Stimulated activated CD8-positive, alpha-beta memory T cell treated with anti-CD3 and anti-CD28 coated beads, Interleukin-15, amount 100 ng/mL, for 48 hours (primary cell): ENCODE measurements at places on chromosomes 12 and 14.

GRCh38 chr14:51533160-51533559 lies 118.5 kb upstream of the FRMD6 start:
- DNase-seq = no peak

DNA sequence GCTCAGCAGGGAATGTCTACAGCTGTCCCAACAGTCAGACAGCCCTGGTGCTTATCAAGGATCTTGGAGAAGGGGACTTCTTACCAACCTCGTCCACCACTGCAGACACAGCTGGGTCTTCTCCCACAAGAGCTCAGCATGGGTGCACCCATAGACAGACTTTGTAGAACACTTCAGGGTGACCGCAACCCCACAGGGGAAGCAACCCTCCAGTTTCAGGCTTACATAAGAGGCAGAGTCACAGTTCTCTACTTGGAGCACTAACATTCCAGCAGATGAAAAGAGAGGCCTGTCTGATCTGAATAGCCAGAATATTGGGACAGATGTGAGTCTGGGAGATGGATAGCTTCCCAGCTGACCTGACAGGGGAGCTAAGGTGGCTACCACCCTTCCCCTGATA lies 3.5 kb upstream of the CLEC1A start:
- DNase-seq = no peak

- DNase-seq = no peak
These were observed 350.2 kb downstream of the GLT1D1 start for GRCh38 chr12:129203456-129203855.

DNA sequence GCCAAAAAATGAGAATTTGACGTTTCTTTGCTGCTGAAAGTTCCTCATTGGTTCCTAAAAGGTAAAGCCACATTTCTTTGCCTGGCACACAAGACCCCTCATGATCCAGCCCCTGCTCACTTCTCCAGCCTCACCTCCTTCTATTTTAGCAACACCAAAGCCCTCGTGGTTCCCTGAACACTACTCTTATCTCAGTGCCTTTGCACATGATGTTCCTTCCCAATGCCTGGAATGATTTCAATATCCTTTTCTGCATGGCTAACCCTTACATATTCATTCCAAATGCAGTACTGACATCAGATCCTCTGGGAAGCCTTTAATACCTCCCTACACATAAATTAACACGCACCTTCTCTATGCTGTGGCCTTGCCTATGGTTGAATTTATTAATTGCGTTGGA lies 39.9 kb downstream of the GLT8D2 start:
- DNase-seq = no peak

DNA sequence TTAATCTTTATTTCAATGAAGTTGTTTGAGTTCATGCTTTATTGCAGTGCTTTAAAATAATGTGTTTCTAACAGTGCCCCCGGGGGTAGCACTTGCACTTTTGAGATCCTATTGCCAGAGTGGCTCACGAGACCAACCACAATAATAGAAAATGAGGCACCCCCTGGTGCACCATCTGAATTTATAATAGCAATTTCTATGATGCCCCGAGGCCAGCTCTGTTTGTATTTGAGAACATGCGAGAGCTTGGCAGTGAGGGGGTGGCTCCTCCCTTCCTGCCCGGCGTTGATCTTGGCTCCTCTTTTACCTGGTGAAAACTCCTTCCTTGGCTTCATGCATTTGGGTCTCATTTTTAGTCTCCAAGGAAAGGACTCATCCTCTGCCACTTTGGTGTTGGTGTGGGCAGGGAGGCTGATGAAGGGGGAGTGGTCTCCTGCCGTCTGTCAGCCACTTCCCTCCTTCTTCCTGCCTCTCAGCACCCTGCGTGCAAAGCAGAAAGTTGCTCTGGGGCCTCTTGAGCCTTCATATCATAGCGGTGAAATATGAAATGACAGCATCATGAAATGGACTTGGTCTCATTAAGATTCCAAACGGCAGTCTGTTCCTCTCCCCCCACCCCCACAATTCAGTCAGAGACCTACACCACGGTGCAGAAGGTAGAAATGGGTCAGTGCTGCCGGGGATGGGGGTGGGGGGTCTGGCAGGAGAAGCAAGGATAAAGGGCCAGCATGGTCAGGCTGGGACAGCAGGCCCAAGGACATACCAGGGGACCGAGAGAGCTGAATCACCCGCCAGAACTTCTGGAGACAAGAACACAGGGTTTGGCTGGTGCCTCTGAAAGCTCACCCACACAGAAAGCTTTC lies 17.7 kb upstream of the NRXN3 start:
- no peak for DNase-seq

DNA sequence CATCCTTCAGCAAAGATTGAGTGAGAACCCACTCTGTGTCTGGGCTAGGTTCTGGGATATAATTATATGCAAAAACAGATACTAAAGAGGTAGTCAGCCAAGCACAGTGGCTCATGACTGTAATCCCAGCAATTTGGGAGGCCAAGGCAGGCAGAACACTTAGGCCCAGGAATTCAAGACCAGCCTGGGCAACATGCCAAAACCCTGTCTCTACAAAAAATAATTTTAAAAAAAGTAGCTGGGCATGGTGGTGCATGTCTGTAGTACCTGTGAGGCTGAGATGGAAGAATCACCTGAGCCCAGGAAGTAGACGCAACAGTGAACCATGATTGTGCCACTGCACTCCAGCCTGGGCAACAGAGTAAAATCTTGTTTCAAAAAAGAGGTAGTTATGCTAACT lies 237.5 kb upstream of the HMGA2 start:
- DNase-seq = no peak

GRCh38 chr12:96236221-96236822 lies 42.1 kb downstream of the ELK3 start:
- no peak for DNase-seq

GRCh38 chr12:30278401-30278800 lies 417.3 kb downstream of the IPO8 start:
- DNase-seq = no peak

GRCh38 chr12:93106910-93107309 lies 177.8 kb upstream of the EEA1 start:
- DNase-seq = no peak

DNA sequence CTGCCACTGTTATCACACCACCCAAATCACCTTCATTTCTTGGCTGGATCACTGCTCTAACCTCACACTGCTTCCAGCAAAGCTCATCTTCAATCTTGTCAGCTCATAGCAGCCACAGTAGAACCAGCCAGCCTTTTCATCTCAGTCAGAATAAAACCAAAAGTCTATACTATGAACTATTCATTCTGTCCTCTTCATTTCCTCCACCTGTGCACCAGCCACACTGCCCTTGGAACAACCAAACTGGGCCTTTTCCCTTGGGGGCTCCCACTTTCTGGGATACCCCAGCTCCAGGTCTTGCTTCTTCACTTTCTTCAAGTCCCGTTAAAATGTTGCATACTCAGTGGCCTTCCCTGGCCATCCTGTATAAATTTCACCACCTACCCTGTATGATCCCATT lies 234.4 kb upstream of the DAAM1 start:
- DNase-seq = no peak

- DNase-seq = no peak
These were observed 48.8 kb upstream of the HIF1A start for GRCh38 chr14:61646366-61647116.

DNA sequence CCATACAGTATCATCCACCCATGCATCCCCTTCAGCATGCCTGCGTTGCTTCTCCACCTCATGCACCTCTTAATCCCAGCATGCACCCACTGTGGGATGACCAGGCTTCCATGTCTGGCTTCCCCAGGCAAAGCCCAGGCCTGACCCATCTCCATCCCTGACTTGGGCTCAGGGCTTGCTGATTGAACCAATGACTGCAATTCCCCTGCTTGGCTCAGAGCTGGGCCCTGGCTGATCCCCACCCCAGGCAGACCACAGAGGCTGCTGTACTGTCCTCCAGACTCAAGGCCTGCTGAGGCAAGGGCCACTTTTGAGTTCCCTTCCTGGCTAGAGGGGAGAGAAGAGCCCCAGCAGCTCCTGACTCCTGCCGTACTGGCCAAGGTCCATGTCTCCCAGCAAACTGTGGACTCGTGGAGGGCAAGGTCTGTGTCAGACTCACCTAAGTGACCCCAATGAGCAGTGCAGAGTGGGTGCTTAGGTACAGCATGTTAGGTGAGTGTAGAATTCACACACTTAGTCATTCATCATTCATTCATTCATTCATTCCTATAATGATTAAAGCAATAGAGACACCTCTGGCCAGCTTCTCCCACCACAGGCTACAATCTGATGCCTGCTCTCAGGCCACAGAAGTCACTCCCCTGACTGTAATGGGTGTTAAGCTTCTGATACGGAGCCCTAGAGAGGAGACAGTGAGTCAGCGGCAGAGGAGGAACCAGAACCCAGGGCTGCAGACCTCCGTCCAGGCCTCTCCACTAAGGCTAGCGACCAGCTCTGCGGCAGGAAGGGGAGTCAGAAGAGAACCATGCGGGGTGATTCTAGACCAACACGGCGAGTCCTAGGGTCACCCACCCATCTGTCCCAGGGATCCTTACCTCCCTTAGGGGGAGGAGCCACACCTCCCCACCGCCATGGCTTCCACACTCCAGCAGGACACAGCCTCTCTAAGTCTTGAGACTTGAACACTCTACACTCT lies 2.9 kb downstream of the BEGAIN start:
- DNase-seq = no peak

GRCh38 chr12:122142857-122143256 lies 31.2 kb downstream of the IL31 start:
- DNase-seq = no peak

- no peak for DNase-seq
These were observed 12.9 kb downstream of the BCL11B start for GRCh38 chr14:99258876-99259726.

- DNase-seq = no peak
These were observed 1.1 kb downstream of the SAV1 start for GRCh38 chr14:50666772-50667683.

- DNase-seq = no peak
These were observed 3.6 kb downstream of the AMN start for GRCh38 chr14:102926104-102926503.

GRCh38 chr14:27557445-27557844 lies 959.6 kb upstream of the NOVA1 start:
- DNase-seq = no peak

DNA sequence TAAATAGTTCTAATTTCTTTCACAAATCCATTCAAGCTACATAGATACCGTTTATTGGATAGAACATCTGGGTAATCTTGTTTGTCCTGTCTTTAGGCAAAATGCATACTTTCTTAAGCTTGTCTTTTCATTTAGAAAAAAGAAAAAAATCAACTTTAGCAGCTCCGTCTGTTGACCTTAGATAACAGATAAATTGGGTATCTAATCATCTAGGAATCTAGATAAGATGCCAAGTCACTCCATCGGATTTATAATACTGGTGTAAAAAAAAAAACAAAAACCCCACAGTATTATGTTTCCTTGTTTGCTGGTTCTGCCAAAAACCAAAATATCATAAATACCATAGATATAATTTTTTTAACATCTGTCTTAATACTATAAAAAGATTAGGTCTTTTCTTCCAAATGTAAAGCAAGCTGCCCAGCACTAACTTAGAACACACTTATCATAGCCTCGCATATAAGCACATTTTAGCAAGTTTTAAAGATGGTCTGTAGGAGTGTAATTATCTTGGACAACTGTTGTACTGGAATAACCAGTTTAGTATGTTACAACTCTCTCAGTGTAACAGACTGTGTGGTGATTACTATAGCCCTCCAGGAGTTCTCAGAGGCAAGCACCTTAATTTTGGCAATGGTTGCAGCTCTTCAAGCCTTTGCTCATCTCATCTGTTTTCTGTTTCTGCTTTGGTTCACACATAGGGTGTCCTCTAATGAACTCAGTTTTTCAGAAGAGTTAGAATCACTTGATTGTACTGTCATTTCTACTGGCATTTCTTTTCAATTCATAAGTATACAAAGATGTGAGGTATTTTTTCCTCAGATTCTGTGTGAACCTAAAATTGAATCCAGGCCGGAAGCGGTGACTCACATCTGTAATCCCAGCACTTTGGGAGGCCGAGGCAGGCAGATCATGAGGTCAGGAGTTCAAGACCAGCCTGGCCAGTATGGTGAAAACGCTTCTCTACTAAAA lies 83.1 kb downstream of the ANO6 start:
- no peak for DNase-seq

DNA sequence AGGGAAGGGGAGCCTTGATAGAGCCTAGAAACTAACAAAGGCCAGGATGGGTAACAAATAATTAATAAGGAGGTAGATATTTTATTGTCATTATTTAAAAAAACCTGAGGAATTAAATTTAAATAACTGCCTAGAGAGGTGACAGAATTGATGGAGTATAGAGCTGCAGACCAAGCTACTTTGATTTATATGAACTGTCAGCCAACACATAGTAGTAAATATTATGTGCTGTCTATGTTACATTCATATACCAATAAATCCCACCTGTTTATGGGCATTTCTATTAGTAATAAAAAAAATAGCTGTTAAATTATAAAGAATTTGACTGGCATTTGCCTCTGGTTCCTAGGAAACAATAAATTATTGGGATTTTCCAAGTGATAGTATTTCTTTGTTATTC lies 37.7 kb downstream of the TSPAN19 start:
- no peak for DNase-seq

DNA sequence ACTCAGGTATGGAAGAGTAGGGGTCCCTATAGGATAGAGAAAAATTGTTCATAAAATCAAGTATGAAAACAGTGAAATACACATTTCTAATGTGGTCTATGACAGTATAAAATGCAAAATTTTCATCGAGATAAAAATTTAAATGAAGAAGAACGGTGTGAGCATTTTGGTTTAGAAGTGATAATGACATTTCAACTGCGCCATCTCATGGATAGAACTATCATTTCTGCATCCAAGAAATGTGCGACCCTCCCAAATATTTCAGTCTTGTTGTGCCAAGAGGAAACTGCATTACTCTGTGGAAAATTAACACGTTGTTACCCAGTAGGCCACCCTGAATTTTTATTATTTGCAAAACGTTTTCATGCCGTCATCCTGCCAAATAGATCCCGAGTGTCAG lies 108.8 kb downstream of the CRACR2A start:
- no peak for DNase-seq

GRCh38 chr12:9331218-9331626 lies 123.0 kb upstream of the PZP start:
- DNase-seq = peak; percentile 42

DNA sequence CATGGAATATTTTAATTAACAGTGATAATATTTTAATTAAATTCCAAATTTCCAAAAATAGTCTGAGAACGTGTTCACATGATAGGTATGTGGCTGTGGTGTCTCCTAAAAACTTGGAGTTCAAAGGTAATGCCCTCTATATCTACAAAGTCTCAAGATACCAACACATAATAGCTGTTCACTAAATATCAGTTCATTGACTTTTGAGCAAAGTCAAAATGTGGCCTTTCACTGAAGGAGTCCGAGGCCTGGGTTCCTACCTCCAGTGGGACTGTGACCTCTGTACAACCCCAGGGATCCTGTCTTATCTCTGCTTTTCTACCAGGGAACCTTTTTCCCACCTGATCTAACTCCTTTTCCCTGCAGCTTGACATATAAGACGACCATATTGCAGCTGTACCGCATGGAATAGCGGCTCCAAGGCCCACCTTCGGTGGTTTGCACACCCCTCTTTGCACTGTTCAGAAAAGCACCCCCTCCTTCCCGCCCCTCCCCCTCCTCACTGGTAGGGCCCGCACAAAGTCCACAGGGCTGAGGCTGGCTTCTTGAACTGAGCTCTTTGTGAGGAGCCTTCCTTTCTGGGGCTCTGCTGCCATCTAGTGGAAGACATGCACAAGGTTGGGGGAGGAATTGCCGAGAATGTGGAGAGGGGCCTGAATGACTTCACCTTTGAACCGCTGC lies 3.1 kb downstream of the CCND2 start:
- DNase-seq = peak; percentile 72
